ENCODE measurements at places on chromosomes 2 and 18.

DNA sequence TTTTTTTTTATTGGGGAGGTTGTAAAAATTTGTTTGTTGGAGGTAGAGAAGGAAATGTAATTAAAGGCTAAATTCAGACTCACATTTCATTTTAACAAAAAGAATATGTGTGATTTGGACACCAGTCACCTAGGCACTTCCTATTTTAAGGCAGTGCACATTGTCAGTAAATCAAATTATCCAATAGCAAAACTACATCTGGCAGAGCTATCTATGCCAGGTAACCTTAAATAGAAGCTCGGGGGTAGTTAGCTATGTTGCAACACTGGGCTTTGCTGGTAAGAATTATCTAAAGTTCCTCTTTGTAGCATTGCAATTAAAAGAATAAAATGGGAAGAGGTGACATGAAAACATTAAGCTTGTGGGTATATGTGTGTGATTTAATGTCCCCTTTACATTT, 1064.4 kb upstream of the ZEB2 start:
- DNase-seq: no peak

GRCh38 chr2:174004905-174005605, 39.9 kb upstream of the SP3 start:
- DNase-seq: no peak

DNA sequence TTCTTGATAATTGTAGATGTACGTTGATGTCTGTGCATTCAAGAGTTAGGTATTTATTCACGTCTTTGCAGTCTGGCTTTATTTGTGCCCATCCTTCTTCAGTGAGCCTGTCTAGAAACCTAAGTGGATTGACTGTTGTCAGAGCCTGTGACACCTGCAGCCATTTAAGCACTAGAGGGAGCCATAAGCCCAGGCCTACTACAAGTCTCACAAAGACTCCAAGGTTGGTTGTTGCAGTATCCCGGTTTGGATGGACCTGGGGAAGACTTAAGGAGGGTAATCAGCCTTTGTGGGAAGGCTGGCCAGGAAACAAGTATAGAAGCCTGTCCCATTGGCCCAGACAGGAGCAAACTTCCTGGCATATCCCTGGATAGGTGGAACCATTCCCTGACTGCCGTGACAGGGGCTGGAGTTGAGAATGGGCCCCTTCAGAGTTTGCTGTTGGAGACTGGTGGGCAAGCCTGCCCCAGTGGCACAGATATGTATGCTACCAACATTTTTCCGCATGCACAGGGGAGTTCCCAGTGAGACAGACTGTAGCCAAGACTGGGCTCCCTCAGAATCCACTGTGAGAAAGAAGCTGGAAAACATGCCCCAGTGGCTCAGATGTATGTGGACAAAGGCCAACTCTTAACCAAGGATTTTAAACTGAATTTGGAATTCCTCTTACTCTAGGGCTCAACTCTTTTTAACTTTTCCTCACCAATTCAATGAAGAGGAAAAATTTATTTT, 9.3 kb upstream of the LRRC30 start:
- DNase-seq: no peak

DNA sequence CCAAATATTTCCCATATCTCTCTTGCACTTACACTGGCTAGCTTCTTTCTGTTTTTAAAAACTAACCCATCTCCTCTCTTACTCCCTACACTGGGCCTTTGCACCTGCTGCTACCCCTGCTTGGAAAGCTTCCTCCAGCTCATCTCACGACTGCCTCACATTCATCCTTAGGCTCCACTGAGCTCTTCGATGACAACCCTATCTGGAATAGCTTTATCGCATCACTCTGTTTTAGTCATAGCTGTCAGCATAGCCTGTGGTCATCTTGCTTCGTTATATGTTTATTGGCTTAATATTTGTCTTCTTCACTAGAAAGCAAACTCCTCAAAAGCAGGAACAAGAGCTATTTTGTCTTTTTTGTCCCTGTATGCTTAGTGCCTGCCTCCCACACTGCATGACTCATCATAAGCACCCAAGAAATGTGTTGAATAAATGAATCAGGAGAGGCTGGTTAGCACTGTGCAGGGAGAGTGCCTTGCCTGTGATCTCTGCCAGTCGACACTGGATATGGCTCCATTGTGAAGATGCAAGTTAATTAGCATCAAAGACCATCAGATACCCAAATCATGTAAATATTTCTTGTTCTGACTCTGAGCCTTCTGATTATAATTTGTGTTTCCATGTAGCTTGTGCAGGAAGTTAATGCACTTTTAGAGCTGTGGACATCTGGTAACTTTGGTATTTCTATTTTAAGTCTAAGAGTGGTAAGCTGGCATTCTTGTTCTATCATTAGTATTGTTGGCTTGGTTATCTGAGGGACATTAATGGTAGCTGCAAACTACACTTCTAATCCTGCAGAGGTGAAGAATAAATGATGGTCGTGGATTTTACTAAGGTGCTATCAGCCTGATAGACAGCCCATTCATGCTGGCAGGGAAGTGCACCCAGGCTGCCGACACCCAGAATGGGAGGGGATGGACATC, 10.3 kb upstream of the DYTN start:
- no peak for DNase-seq

GRCh38 chr2:138564586-138565229, 63.1 kb downstream of the SPOPL start:
- no peak for DNase-seq

DNA sequence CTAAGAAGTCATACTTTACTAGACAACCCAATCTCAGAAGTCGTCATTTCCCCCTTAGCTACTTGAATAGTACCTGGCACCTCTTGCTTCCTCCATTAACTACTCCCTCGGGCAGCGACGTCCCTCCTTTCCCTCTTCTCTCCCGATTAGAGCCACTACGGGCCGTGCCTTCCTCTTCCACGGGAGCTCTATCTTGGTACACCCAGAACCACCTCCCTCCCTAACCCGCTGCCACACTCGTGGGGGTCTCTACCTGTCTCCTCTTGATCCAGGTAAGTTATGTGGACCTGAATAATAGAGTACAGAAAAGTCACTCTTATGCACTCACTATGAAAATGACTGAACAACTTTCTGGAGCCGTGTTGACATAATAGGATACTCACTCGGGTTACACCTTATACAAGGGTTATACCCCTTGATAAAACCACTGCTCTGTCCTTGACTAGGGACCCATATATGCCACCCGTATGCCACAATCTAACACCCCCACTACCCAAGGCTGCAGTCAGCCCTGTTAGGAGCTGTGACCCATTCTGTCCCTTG, 595 bp upstream of the HDHD2 start:
- no peak for DNase-seq

GRCh38 chr2:58035352-58035751, 11.3 kb upstream of the VRK2 start:
- no peak for DNase-seq

DNA sequence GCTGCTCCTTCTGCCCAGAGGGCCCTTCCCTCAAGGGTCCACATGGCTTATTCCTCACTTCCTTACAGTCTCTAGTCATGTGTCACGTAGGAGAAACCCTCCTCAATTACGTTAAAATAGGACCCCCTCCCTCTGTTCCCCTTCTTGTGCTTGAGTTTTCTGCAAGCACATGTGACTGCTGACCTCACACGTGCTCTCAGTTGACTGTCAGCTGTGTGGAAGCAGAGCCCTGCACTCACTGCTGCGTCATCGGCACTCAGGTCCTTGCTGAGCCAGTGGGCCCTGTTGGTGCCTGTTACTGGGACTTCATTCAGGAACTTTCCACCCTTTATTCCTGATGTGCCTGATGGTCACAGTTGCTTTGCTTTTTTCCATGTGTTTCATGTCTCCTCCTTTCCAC, 11.1 kb downstream of the ATG16L1 start:
- no peak for DNase-seq

GRCh38 chr2:204982303-204982702, 437.0 kb downstream of the PARD3B start:
- no peak for DNase-seq

DNA sequence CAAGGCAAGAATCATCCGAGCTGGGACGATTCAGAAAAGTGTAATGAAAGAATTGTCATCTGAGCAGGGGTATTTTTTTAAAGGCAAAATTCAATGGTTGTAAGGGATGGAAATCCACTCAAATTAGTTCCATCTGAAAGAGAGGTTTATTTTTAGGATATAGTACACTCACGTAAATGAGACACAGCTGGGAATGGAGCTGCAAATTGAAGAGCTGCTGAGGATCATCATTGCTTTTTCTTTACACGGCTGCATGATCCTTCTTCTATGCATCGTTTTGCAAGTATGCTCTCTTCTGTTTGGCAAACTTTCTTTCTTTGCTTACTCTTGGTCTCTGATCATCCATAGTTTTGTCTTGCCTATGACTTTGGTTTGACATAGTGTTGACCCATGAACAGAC, 27.4 kb upstream of the CUL3 start:
- no peak for DNase-seq

DNA sequence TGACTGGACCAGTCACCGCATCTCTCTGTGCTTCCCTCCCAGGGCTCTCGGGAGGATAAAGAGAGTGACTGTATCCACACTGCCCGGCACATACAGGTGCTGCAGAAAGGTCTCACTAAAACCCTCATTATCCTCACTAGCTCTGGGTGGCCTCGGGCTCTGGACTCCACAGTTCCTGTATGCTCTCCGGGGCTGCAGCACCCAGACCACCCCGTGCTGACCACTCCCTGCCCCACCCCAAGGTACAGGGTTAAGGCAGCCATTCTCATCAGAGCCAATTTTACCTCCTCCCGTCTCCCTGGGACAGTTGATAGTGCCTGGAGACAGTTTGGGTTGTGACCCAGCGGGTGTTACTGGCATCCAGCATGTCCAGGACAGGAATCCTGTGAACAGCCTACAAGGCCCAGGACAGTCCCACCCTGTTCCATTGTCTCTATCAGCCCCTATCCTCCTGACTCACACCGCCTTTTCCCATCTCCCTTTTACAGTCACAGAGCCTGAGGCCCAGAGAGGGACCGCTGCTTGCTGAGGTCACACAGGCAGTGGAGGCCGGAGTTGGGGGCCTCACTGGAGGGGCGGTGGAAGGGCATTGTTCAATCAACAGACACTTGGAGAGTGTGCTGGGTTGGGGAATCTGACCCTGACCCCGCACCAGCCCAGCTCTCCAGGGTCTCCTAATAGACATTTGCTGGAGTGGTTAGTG, 1.7 kb downstream of the ZAP70 start:
- DNase-seq: no peak

GRCh38 chr18:32280188-32280783, 90.4 kb downstream of the MEP1B start:
- no peak for DNase-seq

DNA sequence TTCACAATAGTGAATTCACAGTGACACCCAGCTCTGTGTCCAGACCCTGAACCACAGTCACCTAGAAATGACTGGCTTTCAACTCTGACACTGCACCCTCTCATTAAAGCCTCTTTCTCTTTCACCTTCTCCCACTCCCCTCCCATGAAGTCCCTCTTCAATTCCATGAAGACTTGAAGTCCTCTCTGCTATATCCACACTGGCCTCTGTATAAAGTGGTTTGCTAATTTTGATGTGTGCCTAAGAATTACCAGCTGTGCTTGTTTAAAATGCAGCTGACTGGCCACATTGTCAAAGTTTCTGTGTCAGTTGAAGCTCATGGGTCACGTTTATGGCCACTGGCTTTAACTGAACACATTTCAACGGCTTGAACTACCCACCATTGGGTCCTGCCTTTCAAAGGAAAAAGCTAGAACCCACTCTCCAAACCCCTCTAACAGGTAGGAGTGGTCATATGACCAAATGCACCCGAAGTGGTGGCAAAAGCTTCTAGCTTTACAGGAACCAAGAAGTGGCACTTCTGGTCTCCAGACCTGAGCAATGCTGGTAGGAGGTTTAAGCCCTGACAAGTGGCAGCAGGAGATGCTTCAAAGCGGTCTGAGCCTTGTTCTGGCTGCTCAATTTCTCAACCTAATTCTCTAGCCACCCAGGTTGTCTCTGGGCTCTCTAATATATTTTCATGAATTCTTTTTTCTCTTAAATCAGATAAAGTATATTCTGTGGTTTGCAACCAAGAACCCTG, 34.2 kb downstream of the B4GALT6 start:
- DNase-seq: no peak

DNA sequence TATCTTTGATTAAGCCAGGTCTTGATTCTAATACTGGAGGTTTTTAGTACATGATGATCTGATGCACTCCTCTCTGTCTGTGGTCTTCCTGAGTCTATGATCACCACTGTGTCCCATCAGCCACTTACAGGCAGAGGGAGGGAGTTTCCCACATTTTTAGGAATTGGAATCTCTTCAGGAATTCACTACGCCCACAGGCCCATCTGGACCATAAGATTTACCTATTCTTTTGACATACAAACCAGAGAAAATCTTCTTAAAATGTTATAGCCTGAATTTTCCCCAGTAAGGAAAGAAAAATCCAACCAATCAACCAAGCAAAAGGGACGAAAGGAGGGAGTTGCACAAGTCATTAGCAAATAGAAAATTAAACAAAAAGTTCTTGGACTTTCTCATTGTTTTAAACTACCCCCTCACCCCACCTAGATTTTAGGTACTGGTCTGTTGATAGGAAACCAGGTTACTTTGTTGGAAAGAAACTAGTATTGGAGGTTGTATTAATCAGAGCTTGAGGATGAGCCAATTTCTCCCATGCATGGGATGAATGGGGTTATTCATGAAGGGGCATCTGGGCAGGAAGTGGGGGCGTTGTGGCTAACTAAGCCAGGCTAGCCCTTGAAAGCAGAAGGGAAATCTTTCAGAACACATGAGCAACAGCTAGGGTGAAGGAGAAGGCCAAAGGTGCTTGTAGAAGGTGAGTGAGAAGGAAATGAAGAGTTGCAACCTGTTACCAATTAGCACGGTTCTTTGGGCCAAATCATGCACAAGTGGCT, 328.2 kb upstream of the MEX3C start:
- DNase-seq: no peak

- no peak for DNase-seq
Observed at GRCh38 chr2:54456612-54457322, 640 bp downstream of the SPTBN1 start.

GRCh38 chr18:30682672-30683071, 359.9 kb downstream of the DSC3 start:
- DNase-seq: no peak

GRCh38 chr2:15050483-15050882, 418.0 kb downstream of the LRATD1 start:
- DNase-seq: no peak

DNA sequence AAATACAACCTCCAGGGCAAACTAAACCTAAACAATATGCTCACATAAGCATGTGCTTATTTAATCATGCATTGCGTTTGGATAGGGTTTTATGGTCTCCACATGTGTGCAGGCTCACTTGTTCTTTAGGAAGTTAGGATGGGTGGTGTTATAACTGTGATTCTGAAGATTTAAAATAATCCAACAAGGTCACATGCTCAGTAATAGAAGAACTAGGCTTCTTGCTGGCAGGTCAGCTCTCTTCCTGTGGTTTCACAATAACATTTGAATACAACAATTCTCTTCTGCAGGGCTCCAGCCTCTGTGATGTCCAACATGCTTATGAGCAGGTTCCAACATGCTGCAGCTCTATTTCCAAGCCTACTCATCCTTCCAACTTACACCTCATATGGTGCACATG, 84.0 kb downstream of the MYL12B start:
- DNase-seq: no peak

GRCh38 chr2:30255026-30255425, 23.7 kb downstream of the LBH start:
- no peak for DNase-seq
